ENCODE measurements at places on chromosomes 5 and 9.

GRCh38 chr5:166369346-166369745 is 1922.1 kb upstream of the WWC1 start:
- no peak for DNase-seq

GRCh38 chr5:111461255-111461671 is 51.1 kb downstream of the STARD4 start:
- DNase-seq, result no peak

GRCh38 chr9:37923118-37923795 is 19.3 kb upstream of the SLC25A51 start:
- DNase-seq, result no peak

DNA sequence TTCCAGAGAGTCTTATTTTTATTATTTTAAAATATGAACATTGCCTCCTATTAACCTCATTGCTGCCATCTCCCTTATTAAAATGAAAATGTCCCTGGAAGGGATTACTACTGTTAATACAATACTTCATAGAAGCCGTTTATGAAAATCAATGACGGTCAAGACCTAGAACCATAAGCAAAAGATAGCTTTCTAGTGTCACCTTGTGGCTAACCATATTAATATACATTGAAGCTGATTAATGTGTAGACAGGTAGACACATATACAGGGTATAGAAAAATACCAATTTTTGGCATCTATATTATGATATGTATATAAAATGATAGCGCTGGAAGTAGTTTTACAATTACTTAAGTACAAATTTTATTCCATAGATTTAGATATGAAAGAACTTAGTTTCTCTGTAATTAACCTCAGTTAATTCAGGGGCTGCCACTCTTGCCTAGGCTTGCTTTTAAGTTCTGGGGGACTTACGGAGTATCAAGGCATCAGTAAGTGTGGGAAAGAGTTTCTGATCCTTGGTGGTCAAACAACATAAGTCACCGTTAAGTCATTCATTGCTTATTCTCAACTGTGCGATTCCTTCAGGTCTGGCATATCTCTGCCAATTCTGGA is 2.5 kb upstream of the YTHDC2 start:
- no peak for DNase-seq

DNA sequence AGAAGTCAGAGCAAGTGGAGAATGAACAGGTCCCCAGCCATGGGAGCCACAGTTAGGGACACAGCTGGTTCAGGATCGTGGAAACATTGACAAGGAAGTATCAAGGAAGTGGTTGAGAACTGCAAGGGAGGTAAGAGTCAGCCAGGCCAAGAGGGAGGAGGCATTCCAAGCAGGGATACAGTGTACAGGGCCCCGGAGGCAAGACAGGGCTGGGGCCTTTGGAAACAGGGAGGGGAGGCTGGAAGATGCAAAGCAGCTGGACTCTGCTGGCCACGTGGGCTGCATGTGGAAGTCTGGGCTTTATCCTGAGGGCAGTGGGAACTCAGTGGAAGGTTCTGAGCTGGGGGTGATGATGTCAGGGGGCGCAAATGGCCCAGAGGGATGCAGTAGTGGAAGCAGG is 14.2 kb downstream of the CCDC180 start:
- DNase-seq, result no peak

DNA sequence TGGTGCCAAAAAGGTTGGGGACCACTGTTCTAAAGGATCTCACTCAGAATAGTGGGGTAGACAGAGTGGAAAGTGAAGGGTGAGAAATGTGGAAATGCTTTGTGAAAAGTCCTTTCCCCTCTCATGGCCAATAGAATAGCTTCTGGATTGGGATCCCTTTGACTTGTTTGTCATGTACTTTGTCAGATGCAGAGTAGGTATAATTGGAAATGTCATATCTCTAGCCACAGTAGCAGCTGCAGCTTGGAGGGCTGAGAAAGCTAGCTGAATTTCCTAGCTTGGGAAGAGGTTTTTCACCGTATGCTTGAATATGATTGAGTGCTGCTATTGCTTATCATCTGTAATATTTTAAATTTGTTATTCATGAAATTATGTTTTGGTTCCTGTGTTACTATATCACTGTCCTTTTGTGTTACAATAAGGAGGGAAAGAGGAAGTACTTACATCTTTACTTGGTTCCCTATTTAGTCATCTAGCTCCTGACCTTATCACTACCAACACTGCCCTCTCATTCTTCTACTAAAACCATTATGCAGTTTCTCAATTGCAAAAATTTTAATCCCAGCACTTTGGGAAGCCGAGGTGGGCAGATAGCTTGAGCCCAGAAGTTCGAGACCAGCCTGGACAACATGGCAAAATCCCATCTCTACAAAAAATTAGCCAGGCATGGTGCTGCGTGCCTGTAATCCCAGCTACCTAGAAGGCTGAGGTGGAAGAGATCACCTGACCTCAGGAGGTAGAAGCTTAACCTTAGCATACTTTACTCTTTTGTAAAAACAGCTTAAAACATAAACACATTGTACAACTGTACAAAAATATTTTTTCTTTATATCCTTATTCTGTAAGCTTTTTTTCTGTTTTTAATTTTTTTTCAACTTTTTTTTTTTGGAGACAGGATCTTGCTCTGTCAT is 12.4 kb downstream of the SLC30A5 start:
- no peak for DNase-seq

GRCh38 chr5:66713998-66714397 is 117.8 kb downstream of the MAST4 start:
- no peak for DNase-seq

GRCh38 chr5:71880536-71880935 is 161.5 kb downstream of the CARTPT start:
- no peak for DNase-seq

GRCh38 chr5:115379622-115380344 is 83.3 kb upstream of the CCDC112 start:
- DNase-seq, result no peak

- DNase-seq, result no peak
These were observed 200.2 kb downstream of the PLK2 start for GRCh38 chr5:58259685-58260152.

GRCh38 chr9:133658442-133659431 is 22.6 kb downstream of the DBH start:
- DNase-seq, result no peak

DNA sequence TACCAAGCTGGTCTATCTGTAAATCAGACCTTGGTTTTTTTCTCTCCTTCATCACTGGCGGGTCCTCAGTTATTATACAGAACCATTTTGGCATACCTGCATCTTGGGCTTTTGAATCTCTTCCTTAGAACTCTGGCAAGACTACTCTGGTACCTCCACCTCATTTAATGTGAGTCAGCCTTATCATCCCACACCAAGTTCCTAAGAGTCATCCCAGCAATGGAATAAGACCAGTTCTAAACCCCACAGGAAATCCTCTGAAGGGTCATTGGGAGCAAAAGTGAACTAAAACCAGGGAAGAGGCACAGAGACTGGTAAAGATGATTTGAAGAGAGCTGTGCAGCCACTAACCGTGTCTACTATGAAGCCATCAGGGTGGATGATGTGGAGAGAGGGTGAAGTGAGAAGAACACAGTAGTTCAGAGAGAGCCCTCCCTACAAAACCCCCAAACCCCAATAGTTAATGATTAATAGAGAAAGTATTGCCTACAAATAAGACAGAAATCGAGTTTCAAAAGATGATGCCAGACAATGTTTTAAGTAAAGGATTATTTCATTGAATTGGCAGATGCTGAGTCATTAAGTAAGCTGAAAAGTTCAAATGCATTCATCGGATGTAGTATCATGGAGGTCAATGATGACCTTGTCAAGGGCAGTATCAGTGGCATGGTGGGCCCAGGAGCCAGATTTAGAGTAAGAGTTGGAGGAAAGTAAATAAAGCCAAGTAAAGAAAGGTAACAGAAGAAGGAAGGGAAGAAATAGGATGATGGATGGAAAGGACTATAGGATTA is 85.4 kb downstream of the PCSK1 start:
- DNase-seq, result no peak

DNA sequence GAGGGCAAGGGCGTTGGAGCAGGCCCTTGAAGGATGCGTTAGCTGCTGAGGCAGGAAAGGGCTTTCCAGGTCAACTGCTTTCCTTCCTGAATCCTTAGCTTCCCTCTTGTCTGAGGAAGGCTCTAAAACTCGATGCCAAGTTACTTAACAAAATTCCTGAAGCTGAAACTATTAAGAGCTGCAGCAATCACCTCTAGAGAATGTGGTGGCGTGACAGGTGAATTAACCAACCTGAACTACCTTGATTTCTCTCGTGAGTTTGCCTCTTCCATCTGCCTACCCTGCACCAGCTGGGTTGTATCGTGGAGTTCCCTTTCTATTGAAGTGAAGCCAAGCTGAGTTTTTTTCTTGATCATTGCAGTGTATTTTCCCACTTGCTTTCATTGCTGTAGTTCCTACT is 96.1 kb downstream of the PDE8B start:
- no peak for DNase-seq

GRCh38 chr5:36694351-36694750 is 87.9 kb downstream of the SLC1A3 start:
- DNase-seq, result no peak
